ENCODE measurements at places on chromosomes 2 and 18.

DNA sequence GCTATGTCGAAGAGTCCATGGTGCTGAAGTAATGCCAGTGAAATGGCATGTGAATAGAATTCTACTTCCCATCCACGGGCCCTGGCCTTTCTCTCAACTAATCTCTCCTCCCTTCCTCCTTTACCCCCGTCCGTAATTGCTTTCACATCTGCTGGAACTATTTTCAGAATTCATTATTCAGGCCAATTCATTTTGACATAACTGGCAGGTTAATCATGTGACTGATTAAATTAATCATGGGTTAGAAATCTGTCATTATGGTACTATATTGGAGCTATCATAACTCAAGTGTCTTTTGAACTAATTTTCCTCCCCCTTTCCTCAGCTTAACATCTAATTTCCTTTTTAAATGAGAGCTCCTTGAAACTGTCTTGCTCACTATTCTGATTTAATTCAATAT, 66.9 kb downstream of the ZDBF2 start:
- no peak for DNase-seq

- DNase-seq, result no peak
These were observed 5.6 kb downstream of the IDH1 start for GRCh38 chr2:208249296-208249695.

GRCh38 chr2:189024901-189025618, 50.9 kb downstream of the COL3A1 start:
- DNase-seq, result no peak

GRCh38 chr2:209907746-209908145, 94.7 kb upstream of the RPE start:
- no peak for DNase-seq

- DNase-seq, result no peak
These were observed 44.7 kb downstream of the TANC1 start for GRCh38 chr2:159013103-159013502.

DNA sequence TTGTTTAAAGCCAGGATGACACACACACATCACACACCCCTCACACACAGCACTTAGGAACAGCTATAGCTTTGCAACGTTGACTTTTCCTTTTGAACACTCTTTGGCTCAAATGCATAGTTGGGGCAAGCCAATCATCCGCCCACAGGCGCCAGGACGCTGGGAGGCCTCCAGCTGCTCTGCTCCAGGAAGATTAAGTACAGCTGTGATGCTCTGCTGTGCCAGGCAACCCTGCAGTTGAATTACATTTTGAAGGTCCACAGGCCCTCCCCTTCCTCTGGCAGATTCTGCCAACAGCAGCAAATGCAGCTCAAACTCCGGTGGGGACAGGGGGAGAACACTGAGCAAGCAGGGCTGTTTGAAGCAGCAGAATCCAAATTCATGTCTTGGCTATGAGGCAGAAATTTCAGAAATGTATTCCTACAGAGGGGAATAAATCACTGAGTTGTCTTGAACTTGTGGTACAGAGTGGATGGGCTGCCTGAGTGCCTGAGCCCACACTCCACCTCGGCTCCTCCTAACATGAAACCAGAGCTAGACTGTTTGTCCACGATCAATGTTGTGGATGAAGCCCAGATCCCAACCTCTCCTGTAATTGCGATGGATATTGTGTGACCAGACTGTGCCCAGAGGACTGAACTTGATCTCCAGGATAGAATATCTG, 86.5 kb upstream of the PPP1CB start:
- no peak for DNase-seq

DNA sequence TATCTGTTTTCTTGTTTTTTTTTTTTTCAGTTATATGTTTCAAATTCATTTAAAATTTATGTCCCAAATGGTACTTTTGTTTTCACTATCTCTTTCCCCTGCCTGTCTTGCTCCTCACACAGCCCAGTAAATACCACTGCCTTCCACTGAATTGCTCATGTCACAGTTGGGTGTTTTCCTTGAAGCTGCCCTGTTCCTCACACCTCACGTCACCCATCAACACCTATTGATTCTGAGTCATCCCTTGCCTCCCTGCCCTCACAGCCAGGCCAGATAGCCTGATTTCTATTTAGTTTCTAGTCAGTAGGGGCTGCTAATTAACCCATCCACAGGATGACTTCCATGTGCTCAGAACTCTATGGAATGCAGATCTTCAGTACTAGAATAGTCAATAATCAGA, 25.3 kb downstream of the FSHR start:
- DNase-seq, result no peak

GRCh38 chr2:98759827-98760625, 29.1 kb upstream of the MGAT4A start:
- no peak for DNase-seq

GRCh38 chr2:220259662-220260061, 632.2 kb downstream of the SLC4A3 start:
- DNase-seq, result no peak

- peak; percentile 36 for DNase-seq
These were observed 247.4 kb downstream of the MYO3B start for GRCh38 chr2:170425281-170425751.

- DNase-seq, result peak; percentile 2
These were observed 1341.8 kb upstream of the NXPH2 start for GRCh38 chr2:140122001-140122400.

GRCh38 chr2:149857344-149857743, 269.8 kb upstream of the MMADHC start:
- peak; percentile 41 for DNase-seq

DNA sequence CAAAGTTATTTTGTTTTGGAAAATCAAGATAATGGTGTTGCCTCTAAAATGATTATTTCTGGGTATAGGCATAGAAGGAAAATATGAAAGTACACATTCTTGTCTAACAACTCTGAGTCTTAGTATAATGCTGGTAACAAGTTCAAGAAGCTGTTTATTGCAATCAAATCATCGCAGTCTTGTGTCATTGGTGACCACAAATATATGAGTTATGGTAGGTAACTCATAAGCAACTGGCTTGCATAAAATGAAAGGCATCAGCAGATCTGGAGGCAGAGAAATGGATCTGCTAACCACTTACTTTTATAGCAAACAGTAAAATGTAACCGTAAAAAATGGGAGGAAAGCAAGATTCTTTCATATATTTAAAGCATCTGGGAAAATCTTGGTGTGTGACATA, 156.2 kb upstream of the TCF4 start:
- peak; percentile 7 for DNase-seq

GRCh38 chr18:63322206-63322605, 2.6 kb upstream of the BCL2 start:
- DNase-seq, result no peak

GRCh38 chr2:200913654-200914053, 24.5 kb downstream of the NIF3L1 start:
- peak; percentile 43 for DNase-seq

DNA sequence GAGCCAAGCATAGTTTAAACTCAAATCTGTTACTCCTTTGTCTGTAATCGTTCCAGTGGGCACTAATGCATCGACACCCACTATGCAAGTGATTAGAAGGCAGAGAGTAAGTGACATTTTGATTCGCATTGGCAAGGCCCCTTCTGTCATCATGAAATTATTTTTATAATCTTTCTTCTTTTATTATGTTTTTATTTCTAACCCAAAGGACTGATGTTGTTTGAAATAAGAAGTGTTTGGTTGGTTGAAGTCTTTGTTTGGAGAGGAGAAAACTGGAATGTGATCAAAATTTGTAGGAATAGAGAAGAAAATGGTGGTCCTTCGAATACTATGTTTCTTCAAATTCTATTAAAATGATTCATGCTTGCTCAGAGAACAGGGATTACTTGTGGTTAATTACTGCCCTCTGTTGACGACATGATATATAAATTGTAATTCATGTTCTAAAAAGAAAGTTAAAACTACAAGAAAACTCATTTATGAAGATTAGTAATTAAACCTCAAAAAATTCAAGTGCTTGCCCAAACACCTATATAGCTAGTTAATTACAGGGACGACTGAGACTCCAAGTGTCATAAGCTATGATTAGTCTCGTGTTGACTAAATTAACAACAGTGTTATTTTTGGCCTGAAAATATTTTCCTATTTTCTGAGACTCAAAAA, 26.4 kb upstream of the TFPI start:
- peak; percentile 74 for DNase-seq

All from M059J (cell line).